Peyer's patch (tissue), 4 donors: ENCODE measurements at places on chromosomes 7 and 10. TPM values are rescaled to one million over a fixed set of nuclear protein-coding genes. Genes with fewer than 3 reads are reported as not detected.

CPA4 gene
- not detected for total RNA-seq

FANK1 gene
- 1.4 TPM for total RNA-seq

TET1 gene
- 3.3 TPM for total RNA-seq

PLXNA4 gene
- 3.5 TPM for total RNA-seq

TMEM196 gene
- total RNA-seq = not detected

ASZ1 gene
- not detected for total RNA-seq

TMEM130 gene
- total RNA-seq = not detected

GPR26 gene
- total RNA-seq = not detected

DKK1 gene
- total RNA-seq = not detected

APBB1IP gene
- total RNA-seq = 32.2 TPM

NEUROD6 gene
- total RNA-seq = not detected

PDZD7 gene
- total RNA-seq = 0.83 TPM
